NCI-H187 treated with DMSO at 0.1 percent for 48 hours (cell line): ENCODE measurements at places on chromosomes 12 and 14.

- no peak for DNase-seq
Measured at GRCh38 chr12:77189458-77189857, 124.1 kb upstream of the E2F7 start.

- DNase-seq: no peak
Measured at GRCh38 chr14:96630281-96630680, 128.1 kb downstream of the PAPOLA start.

- no peak for DNase-seq
Measured at GRCh38 chr12:110927546-110927945, 7.2 kb upstream of the MYL2 start.

DNA sequence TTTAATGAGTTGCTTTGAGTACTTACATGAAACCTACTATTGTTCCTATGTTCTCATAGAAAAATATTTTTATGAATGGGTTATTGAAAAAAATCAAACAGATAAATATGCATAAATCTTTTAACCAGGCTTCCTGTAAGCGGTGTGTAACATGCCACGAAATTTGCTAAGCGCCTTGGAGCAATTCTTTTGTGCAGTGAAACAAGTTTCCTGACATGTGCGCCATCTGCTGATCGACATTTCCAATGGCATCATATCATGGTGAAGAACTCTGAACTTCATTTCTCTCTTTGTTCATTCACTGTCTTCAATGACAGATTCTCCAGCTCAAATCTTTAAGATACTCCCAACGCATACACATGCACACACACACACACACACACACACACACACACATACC, 145.6 kb upstream of the NAV3 start:
- DNase-seq: peak; percentile 63

- DNase-seq: no peak
Measured at GRCh38 chr12:114343585-114344302, 62.2 kb downstream of the TBX5 start.
